ENCODE measurements at places on chromosomes 2 and 18.

DNA sequence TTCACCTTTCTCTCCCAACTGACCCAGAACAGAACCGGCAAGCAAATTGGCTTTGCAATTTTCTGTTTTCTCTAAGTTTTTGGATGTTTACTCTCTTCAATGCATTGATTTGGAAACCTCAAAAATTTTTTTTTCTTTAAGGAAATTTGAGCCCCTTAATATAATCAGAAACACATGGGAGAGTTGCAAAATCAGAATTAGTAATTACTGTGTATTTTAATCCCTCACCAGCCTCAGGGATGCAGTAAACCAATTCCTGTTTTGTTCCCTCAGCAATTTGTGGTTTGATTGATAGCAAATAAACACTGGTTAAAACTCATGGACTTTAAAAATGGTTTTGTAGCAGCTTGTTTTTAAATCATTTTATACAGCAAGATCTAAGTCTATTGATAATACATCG, 281.5 kb downstream of the NEDD4L start:
- DNase-seq = peak; percentile 65

DNA sequence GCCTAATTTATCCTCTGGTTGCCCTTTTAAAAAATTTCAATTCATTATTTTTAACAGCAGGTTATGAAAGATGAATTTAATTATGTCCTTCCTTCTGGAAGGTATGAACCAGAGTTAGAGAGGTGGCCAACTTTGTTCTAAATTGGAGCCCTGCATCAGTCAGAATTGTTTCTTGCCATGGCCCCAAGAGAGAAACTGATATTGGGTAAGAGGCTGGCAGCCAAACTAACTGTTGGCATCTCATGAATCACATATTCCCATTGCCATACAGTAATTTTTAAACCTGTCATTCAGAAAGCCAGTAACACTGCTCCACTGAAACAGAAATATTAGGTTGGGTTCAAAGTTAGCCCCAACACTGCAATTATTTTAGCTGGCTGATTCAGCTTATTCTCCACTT, 67.4 kb downstream of the SMAD2 start:
- DNase-seq = no peak

DNA sequence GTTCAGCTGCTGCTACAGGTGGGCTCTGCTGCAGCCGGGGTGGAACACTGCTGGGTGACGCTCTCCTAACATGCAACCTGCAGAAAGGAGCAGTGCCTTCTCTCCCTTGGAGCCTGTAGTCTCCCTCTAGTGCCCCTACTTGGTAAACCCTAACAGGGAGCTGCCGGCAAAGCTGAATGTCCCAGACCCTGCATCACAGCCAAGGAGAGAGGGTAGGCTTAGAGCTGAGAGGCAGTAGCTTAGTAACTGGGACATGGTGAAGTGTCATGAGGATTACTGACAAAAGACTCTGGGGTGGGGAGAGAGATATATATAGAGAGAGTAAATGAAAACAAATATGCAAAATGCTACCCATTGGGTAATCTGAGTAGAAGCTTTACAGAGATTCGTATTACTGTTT, 9.9 kb downstream of the NCAPH start:
- no peak for DNase-seq

DNA sequence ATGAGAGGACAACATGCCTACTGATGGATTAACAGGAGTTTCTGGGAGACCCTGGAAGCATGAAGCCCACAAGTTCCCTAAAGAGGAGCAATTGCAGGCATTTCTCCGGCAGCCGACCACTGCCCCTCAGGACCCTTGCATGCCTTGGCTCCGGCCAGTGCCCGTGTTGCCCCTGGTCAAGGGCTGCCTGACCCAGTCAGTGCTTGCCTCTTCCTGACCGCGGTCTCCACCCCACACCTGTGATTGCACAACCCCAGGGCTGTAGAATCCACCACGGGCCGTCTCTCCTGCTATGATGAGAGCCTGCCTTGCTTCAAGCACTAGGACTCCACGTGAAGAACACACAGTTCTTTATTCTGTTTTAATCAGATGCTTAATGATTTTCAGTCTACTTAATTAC, 127.5 kb downstream of the GLI2 start:
- no peak for DNase-seq

- DNase-seq = no peak
Observed at GRCh38 chr2:19900931-19901441, 797 bp downstream of the TTC32 start.

GRCh38 chr2:16718576-16719484, 53.2 kb upstream of the CYRIA start:
- DNase-seq = no peak

DNA sequence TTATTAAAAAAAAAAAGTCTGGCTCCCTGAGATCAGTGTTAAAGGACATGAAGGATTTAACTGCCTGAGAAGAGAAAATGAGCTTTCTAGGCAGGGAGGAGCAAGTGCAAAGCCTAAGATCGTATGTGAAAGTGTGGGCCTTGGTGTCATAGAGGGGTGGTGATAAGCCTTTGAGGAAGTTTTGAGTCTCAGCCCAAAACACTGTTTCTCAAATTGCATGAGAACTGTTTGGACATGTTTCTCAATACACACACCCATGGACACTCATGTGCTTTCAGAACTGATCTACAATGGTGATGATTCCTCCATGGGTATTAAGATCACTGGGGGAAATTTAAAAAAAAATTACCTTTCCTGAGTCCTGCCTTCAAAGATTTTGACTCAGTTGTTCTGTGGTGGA, 336.7 kb upstream of the RND3 start:
- no peak for DNase-seq

- DNase-seq = peak; percentile 25
Observed at GRCh38 chr2:164205347-164205746, 415.9 kb downstream of the GRB14 start.

- no peak for DNase-seq
Observed at GRCh38 chr18:32877371-32877770, 104.5 kb upstream of the KLHL14 start.

GRCh38 chr18:60022671-60023276, 123.0 kb downstream of the PMAIP1 start:
- no peak for DNase-seq

GRCh38 chr2:20168727-20169696, 55.9 kb downstream of the SDC1 start:
- DNase-seq = no peak

GRCh38 chr2:64214281-64215115, 70.3 kb upstream of the PELI1 start:
- no peak for DNase-seq

DNA sequence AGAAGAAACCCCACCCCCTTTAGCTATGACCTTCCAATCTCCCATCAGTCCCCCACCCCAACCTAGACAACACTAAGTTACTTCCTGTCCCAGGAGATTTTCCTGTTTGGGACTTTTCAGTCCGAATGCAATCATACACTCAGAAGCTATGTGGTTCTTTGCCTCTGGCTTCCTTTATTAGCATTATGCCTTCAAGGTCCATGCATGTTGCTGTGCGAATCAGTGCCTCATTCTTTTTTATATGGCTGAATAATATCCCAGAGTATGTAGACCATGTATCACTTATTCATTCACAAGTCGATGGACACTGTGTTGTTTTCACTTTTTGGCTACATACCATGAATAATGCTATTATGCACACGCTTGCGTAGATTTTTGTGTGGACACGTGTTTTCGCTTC, 292.1 kb upstream of the HDAC4 start:
- DNase-seq = no peak

DNA sequence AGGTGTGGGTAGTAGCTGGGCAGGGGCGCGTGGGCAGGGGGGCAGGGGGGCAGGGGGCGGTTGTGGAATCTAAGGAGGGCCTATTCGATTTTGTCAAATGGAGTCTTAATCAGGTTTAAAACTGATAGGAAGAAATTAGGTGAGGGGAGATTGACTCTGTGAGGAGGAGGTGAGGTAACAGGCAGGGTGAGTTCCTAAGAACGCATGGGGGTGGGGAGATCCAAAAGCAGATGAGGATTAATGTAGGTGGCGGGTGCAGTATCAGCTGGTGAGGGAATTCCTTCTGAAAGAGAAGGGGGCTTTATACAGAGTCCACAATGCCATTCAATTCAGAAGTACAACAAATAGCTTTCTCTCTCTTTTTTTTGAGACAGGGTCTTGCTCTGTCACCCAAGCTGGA, 72.7 kb downstream of the CAB39 start:
- DNase-seq = no peak

DNA sequence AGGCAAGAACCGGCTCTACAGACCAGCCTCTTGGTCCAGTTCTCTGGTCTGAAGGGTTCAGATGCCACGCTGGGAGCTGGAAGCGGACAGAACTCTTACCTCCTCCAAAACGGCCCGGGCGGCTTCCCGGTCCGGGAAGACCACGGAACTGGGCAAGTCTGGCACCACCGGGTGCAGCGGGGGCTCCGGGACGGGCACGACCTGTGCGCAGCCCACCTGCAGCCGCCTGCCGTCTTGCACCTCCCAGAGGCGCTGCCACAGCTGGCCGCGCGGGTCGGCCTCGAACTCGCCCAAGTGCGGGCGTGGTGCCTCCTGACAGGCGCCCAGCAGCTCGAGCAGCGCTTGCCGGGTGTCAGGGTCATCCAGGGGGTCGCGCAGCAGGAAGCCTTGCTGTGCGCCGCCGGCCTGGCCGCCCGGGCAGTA, 773 bp downstream of the CMPK2 start:
- no peak for DNase-seq

GRCh38 chr2:62489162-62489561, 16.8 kb downstream of the TMEM17 start:
- no peak for DNase-seq

DNA sequence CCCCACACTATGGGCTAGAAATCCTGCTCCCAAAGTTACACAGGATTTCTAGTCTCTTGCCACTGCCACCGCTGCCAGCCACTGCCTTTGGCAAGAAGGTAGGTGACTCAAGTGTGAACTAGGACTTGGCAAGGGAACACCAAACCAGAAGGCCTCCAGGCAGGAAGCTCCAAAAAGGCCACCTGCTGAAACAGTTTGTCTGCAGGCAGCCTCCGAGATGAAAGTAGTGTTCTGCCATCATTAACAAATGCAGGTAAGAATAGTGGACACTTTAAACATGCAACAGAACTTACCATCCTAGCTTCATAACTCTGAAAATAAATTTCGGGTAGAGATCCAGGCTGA, 3.9 kb downstream of the ANKRD44 start:
- DNase-seq = no peak

- DNase-seq = no peak
Observed at GRCh38 chr2:3244486-3244885, 133.1 kb downstream of the EIPR1 start.

DNA sequence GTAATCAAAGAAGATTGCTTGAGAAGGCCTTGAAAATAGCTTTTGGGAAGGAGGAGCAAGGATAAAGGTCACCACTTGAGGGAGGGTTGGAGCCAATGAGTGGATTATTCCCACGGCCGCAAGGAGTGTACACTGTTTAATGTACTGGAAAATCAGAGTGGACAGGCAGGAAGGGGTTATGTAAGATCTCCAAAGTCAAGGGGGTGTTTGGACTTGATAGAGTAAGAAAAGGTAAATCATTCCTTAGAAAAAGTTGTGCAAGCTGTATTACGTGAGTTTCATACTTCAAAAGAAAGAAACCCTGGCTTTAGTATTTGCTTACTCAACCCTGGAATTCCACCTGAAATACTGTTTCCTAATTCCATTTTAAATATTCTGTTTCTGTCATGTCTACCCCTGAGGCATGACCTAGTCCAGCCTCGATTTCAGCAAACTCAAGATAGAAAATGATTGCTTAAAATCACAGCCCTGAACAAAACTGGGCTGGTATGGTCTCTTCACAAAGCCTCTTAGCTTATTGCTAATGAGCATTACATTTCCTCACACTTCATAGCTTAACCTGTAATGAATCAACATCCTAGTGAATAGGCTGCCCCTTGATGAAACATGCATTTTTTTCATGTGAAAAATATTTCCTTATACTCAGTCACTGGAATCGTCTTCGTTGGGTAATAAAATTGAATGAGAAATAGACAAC, 1.1 kb downstream of the MREG start:
- DNase-seq = no peak

- DNase-seq = no peak
Observed at GRCh38 chr2:225317186-225317585, 82.3 kb upstream of the NYAP2 start.

DNA sequence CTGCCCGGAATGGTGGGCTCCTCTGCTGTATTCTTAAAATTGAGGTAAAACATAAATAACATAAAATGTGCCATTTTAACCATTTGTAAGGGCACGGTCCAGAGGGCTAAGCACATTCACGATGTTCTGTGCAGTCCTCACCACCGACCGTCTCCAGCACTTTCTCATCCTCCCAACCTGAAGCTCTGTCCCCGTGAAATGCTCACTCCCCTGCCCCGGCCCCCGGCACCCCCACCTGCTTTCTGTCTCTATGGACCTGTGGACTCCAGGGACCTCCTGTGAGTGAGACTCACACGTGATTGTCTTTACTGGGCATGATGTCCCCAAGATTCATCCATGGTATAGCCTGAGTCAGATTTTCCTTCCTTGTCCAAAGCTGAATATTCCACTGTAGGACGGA, 38.7 kb upstream of the CTDP1 start:
- no peak for DNase-seq

- DNase-seq = no peak
Observed at GRCh38 chr2:123453046-123453700, 571.9 kb upstream of the CNTNAP5 start.

- DNase-seq = no peak
Observed at GRCh38 chr2:155714983-155715382, 617.5 kb downstream of the NR4A2 start.

- no peak for DNase-seq
Observed at GRCh38 chr2:139622691-139623090, 842.5 kb upstream of the NXPH2 start.

- no peak for DNase-seq
Observed at GRCh38 chr2:105861200-105861599, 116.5 kb downstream of the NCK2 start.

DNA sequence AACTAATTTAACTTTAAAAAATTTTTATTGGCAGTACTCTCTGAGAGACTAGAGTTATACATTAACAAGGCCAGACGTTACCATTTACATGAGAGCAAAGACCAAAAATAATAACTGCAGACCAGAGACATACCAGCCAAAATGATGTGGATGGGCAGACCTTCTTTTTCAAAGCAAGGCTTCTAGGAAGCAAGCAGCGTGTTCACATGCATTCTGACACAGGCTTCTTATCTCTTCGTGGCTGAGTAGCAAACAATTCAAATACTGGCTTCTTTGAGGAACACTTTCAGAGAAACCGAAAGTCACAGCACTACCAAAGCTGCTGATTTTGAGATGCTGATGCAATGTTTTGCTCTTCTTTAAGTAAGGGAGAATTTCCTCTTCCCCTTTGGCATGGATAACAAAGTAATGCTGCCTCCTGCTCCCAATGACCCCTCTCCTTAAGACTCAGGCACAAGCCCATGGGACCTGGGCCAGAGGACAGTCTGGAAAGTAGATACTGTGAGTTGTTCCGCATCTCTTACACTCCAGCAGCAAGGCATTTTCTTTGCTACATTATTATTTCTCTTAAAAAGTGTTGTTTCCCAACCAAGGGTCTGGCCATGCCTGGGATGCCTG, 181.9 kb downstream of the MREG start:
- DNase-seq = no peak

GRCh38 chr18:37315935-37316334, 249.7 kb downstream of the CELF4 start:
- no peak for DNase-seq
